Retina (tissue), 1 donor: ENCODE measurements at places on chromosomes 2 and 18.

- peak; percentile 18 for DNase-seq
Measured at GRCh38 chr2:237980087-237980486, 13.3 kb downstream of the UBE2F start.

GRCh38 chr18:45103319-45104048, 422.8 kb downstream of the SETBP1 start:
- no peak for DNase-seq

DNA sequence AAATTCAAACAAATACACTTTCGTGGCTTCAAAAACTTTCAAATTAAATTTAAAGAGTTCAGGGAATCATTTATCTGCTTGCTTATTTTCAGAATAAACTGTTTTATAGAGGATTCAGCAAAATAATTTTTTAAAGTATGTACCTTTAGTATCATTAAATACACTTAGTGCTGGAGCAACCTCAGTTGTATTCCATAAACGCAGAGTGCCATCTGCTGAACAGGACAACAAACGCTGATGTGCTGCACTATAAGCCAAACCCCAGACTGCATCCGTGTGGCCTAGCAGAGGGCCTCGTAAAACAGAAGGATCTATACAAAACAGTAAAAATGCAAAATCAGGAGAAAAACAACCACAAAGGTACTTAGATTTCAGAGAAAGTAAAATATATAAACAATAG, 108.6 kb downstream of the STRN start:
- DNase-seq, result no peak

GRCh38 chr2:46847726-46848412, 67.7 kb downstream of the MCFD2 start:
- no peak for DNase-seq

DNA sequence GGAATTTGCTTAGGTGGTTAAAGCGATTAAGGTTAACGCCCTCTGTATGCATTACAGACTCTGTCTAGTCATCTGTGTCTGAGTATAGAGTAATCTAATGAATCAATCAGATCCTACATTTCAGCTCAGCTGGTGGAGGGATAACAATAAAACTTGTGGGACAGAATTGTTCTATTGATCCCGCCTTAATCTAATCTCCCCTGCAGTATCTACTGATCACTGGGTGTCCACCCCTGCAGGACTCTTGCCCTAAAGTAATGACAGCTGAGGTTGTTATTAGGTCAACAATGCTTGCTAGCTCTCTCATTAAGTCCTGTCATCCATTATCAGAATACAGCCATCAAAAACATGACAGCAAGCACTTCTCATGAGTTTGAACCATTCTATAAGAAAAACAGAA, 462.6 kb upstream of the TMEFF2 start:
- DNase-seq, result peak; percentile 41

DNA sequence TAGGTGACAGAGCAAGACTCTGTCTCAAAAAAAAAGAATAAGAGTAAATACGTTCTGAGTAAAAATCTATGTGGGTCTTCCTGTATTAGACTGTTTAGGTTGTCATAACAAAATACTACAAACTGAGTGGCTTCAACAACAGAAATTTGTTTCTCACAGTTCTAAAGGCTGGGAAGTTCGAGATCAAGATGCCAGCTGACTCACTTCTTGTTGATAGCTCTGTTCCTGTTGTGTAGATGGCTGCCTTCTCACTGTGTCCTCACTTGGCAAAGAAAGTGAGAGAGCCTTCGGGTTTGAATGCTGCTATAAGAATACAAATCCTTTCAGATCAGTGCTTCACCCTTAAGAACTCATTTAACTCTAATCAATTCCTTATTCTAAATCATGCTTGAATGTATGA, 430.0 kb upstream of the VWC2L start:
- DNase-seq, result no peak

DNA sequence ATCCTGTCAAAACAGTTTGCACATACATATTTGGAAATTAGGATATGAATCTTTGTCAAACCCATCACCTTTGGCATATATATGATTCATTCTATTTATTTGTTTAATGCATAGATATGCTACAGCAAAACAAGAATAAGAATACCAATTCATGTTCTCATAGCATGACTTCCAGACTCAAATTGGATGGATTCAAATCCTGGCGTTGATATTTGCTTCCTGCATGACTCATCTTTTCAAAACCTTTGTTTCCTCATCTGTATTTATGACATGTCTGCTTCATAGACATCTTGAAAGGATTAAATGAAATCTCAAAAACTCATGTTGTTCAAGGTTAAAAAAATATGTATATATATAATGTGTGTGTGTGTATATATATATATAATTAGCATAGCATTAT, 261.3 kb downstream of the MBD5 start:
- no peak for DNase-seq

- no peak for DNase-seq
Measured at GRCh38 chr2:33903215-33903614, 304.1 kb upstream of the FAM98A start.

DNA sequence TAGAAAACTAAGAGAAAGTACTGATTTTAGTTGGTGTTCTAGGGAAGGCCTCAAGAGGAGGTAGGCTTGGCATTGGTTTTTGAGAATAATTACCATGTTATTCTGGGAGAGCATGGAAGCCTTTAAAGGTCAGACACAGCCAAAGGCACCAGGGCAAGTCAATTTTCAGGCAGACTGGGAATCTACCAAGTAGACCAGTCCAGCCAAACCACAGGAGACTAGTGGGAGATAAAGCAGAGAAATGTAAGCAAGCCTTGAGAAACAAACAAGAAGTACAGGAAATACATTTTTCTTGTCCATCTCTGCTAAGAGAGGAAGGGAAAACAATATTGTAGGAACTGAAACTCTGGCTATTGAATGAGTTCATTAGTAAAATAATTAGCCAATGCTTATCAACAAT, 5.5 kb upstream of the CCDC68 start:
- DNase-seq, result no peak

GRCh38 chr18:8349608-8350323, 259.5 kb upstream of the RAB12 start:
- DNase-seq, result no peak

DNA sequence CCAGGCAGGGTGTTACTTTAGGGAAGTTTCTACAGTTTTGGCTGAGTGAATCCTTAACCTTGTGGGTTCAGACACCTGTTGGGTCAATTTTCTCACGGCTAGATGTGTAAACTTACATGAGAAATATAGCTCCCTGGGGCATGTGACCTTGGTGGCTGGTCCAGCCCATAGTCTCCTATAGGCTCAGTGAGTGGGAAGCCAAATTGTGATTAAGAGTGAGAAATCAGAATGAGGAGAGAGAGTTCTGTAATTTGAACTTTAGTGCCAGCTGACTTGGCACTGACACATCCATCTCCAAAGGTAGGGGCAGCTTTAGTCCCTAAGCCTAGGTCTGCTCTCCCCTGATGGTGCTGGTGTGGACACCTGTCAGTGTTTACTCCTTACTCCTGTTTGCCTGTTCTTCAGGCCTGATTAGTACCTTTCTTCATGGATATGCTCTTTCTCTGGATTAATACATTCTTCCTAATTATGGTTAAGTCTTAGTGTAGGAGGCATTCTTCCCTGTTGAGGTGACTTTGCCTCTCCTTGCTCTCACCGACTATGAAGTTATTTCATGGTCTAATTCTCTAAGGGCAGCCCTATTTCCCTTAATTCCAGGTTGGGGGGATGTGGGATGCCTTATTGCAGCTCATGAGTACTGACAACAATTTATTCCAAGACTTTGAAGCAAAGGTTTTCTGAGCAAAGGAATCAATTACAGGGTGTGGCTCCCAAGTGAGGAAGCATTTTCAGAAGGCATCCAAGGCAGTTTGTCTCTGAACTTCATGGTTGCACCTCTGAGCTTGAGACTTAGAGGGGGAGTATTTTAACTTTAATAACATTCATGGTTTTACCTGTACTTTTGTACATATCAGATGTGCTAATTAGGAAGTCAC, 177.3 kb downstream of the DYSF start:
- DNase-seq, result no peak

GRCh38 chr2:238438856-238439849, 12.4 kb downstream of the ASB1 start:
- DNase-seq, result no peak

GRCh38 chr2:239666855-239667376, 266.1 kb upstream of the HDAC4 start:
- DNase-seq, result no peak

- peak; percentile 84 for DNase-seq
Measured at GRCh38 chr2:157839162-157839801, 36.8 kb downstream of the ACVR1 start.

DNA sequence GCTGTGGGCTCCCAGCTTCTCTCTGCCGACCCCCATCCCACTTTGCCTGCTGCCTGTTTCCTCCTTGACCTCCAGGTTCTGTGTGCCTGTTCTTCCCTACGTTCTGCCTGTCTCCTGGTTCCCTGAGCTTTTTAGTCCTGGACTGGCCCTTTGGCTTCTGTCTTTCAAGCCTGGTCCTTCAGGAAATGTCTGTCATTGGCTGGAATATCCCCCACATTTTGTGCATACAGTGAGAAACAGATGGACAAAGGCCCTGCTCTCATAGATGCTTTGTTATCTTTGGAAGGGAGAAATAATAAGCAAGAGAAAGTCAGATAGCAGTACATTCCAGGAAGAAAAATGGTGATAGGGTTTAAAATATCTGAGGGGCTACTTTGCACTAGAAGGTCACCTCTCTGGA, 5.7 kb downstream of the MGAT5 start:
- no peak for DNase-seq

DNA sequence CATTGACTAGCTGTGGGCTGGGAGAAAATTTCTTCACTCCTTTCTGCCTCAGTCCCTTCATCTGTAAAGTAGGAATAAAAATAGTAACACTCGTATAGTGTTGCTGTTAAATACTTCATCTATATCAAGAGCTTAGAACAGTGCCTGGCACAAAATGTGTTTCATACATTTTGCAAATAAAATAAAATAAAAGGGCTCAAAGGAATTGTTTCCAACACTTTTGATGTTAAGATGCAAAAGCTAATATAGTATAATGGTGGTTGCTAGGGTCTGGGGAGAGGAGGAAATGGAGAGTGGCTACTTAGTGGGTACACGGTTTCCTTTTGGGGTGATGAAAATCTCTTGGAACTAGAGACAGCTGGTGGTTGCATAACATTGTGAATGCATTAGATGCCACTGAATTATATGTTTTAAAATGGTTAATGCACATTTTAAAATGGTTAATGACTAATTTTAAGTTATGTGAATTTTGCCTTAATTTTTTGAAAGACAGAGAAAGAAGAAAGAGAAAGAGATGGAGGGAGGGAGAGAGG, 542.1 kb upstream of the ID2 start:
- no peak for DNase-seq

GRCh38 chr18:49025426-49025766, 74.6 kb upstream of the SMAD7 start:
- no peak for DNase-seq

GRCh38 chr2:35963357-35963756, 392.2 kb upstream of the CRIM1 start:
- peak; percentile 21 for DNase-seq

DNA sequence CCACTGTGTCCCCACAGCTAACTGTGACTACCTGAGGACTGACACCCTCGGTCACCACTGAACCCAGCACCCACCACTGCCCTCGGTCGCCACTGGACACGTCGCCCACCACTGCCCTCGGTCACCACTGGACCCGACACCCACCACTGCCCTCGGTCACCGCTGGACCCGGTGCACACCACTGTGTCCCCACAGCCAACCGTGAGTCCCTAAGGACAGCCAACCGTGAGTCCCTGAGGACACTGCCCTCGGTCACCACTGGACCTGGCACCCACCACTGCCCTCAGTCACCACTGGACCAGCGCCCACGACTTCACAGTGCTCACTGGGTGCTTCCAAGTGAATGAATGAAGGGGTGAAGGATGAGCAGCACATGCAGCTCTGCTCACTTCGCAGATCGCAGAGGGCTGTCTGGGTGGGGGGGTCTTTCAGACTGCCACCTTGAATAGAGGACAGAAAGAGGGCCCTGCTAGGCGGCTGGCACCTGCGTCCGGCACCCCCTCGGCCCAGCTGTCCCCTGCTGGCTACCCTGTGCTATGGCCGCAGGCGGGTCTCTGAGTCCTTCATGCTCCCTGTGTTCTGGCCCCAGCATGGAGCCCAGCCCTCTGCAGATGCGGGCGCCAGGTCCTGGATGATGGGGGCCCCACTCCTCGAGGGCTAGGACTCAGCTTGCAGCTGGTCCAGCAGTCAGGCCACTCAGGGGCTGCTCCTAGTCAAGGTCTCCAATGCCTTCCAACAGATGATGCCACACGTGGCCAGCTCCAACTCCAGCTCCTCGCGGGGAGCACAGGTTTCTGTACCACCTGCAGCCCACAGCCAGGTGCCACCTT, 51.4 kb upstream of the GPC1 start:
- DNase-seq, result no peak

GRCh38 chr2:124267794-124268193, 242.7 kb downstream of the CNTNAP5 start:
- DNase-seq, result no peak

GRCh38 chr2:177712462-177712861, 319.9 kb downstream of the AGPS start:
- DNase-seq, result no peak

DNA sequence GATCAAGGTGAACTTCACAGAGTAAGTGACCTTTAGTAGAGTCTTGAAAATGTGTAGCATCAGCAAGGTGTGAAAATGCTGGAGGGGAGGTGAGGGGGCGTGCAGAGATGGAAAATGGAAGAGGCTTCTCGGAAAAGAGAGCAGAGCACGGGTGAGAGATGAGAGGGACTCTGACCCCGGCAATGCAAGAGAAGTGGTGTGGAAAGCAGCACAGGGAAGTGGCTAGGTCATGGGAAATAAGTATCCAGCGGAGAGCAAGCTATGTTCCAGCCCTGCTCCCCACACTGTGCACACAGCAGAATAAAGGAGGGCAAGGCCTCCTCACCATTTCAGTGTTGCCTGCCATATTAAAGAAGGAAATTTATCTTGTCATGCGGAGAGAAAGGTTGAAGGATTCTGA, 241.7 kb upstream of the DOK6 start:
- DNase-seq, result peak; percentile 32

- no peak for DNase-seq
Measured at GRCh38 chr18:77077941-77078689, 54.5 kb downstream of the MBP start.

- DNase-seq, result no peak
Measured at GRCh38 chr2:224405412-224405811, 3.5 kb upstream of the FAM124B start.

DNA sequence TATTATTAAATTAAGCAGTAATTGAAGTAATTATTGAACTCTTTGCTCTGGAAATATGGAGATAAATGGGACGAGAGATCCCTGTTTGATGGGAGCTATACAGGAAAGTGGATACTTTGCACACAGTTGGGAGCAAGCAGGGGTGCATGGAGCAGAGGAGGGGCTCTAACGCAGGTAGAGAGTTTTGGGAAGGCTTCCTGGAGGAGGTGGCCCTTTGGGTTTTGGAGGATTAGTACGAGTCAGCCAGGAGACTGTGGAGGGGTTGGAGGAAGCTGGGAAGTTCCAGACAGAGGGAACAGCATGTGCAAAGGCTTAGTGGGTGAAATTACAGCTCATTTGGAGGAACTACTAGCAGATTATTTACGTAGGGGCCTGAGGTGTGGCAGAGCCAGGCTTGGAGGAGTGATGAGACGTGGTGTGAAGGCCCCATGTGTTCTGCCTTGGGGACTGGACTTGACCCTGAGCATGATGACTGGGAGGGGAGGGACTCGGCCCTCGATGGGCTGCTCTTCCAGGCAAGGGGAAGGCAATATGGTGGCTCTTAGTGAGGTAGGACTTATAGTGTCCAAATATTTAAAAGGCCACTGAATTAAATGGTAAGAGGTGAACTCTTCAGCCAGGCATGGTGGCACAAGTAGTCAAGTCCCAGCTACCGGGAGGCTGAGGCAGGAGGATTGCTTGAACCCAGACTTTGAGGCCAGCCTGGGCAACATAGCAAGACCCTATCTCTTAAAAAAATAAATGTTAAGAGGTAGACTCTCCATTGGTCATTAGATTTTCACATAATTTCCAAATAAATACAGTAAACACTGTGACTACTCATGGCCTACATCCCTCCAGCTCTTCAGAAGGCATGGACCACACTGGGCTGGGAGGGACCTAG, 30.2 kb downstream of the GREB1 start:
- DNase-seq, result no peak
